ENCODE measurements at places on chromosomes 2 and 18. TPM values are rescaled to one million over a fixed set of nuclear protein-coding genes. Genes with fewer than 3 reads are reported as not detected.

DNA sequence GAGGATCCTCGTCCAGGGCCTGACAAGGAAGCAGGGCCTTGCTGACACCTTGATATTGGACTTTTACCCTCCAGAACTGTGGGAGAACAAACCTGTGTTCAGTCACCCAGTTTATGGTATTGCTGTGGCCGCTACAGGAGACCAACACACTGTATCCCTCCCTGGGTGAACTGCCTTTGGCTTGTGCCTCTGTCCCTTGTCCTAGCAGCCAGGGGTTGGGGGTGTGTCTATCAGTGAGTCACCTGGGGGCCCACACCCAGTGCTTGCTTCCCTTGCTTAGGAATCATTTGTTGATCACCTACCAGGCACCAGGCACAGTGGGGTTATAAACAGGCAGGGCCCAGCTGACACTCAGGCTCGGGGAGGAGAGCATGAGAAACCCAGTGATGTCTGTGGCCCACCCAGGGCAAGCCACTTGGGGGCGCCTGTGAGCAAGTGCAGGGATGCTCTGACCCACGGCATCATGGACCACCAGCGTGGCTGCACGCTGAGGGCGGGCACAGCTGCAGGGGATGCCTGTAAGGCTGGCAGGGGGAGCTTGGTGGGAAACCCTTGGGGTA lies 17.1 kb downstream of the TMEM185B start:
- DNase-seq: peak; percentile 20
- H3K4me1 ChIP-seq: no peaks in the 10 kb centered on the region
- no peaks in the 10 kb centered on the region for H3K36me3 ChIP-seq
- H3K27me3 ChIP-seq: no peaks in the 10 kb centered on the region
- no peak overlapping the region for H3K27ac ChIP-seq

GRCh38 chr2:109139865-109140396 lies 10.9 kb downstream of the SH3RF3 start:
- no peak overlapping the region for H3K27ac ChIP-seq
- no peaks in the 10 kb centered on the region for H3K4me1 ChIP-seq
- DNase-seq: no peak
- H3K36me3 ChIP-seq: no peaks in the 10 kb centered on the region

Gene SERPINB12
- not detected for total RNA-seq

GRCh38 chr2:228367356-228367755 lies 185.9 kb upstream of the SPHKAP start:
- H3K27me3 ChIP-seq: no peaks in the 10 kb centered on the region
- H3K27ac ChIP-seq: no peak overlapping the region
- no peak for DNase-seq
- H3K36me3 ChIP-seq: no peaks in the 10 kb centered on the region

GRCh38 chr18:22344908-22345670 lies 72.6 kb downstream of the CTAGE1 start:
- H3K36me3 ChIP-seq: no peaks in the 10 kb centered on the region
- peaks cover 55% of the 10 kb centered on the region for H3K4me1 ChIP-seq
- no peak overlapping the region for H3K27ac ChIP-seq

DNA sequence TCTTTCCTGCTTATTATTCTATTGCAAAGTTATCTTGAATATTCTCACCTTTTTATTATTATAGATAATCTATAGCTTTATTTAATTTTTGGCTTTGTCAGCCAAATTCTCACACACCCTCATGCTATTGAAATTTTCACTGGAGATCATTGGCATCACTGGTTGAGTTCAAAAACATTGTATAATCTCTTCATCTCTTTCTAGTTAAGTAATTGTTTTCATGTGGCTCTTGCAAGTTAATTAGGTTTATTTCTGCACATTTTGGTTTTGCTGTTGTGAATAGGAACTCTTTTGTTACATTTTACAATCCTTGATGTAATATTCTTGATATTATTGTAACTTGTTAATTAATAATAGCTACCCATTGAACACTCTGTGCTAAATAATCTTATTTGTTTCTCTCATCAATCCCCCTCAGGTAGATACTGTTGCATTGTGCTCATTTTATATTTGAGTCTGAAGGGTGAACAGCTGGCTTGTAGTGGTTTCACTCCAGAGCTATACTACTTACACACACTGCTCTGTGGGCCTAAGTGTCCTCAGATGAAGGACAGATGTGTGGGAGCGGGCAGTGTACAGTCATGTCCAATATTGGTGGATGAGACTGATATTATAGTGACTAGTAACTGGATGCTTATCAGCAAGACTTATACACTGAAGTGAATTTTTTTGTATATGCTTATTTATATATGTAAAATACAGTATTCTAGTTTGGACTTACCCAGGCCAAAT lies 112.7 kb downstream of the LCLAT1 start:
- no peak overlapping the region for H3K4me3 ChIP-seq
- no peak overlapping the region for H3K27ac ChIP-seq
- H3K4me1 ChIP-seq: no peaks in the 10 kb centered on the region

Gene SLC38A11
- not detected for total RNA-seq

DNA sequence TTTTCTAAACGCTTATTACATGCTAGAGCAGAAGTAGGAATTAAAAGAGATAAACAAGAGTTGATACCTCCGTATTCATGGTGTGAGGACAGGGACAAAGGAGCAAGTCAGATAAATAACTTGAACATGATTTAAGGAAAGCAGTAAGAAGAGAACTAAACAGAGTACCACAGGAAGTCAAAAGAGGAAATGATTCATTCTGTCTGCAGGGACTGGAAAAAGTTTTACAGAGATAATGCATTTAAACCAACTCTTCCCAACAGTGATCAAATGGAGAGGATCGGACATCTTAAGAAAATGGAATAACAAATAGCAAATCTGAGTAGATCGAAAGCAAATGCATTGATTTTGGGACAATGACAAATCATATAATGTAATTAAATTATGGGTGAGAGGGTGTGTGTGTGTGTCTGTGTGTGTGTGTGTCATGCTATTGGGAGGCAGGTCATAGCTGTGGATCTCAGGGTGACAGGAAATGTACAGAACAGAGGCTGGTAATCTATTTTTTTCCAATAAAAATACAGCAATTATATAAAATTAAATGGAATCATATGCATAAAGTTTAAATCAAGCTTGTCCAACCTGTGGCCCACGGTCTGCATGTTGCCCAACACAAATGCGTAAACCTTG lies 113.4 kb downstream of the MC4R start:
- peak; percentile 18 for DNase-seq
- H3K36me3 ChIP-seq: no peaks in the 10 kb centered on the region
- H3K27ac ChIP-seq: no peak overlapping the region

Gene IL1RL2
- total RNA-seq: 2.9 TPM

DNA sequence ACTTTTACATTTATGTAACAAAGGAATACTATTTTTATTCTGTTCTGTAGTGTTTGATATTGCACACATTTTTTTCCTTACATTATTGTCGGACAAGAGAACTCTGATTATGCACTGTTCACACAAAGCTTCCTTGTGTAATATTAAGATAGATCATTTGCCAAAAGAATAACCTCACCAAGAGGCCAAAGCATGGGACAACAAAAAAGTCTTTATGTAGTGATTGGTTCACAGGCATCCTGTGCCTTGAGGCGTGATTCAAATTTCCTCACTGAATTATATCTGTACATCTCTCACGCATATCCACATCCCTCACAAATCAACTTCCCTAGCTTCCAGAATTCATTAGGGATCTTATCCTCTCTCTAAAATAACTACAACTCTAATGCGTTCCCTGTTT lies 642.7 kb downstream of the NR4A2 start:
- no peaks in the 10 kb centered on the region for H3K4me1 ChIP-seq
- no peak for DNase-seq
- no peaks in the 10 kb centered on the region for H3K36me3 ChIP-seq
- H3K27ac ChIP-seq: no peak overlapping the region
- no peak overlapping the region for H3K4me3 ChIP-seq

- H3K4me1 ChIP-seq: no peaks in the 10 kb centered on the region
- H3K4me3 ChIP-seq: no peak overlapping the region
Measured at GRCh38 chr2:161606327-161606726, 17.9 kb upstream of the SLC4A10 start.

Gene LIMS4
- total RNA-seq: 1.0 TPM

DNA sequence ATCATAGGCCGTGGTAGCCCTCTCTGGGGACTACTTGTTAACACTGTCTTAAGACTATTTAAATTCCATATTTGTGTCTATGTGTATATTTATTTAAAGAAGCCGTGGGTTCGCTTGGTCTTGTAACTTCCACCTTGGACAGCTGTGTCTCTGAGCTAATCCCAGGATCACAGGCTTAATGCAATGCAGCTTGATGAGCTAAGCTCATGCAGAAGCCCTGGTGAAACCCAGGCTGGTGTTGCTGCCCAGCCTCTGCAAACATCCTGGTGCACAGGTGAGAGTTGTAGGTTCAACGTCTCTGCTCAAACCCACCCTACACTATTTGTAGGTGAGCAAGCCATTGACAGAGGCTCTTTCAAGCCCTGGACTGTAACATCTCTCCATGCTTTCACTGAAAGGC lies 211.8 kb downstream of the FAM210A start:
- no peaks in the 10 kb centered on the region for H3K4me1 ChIP-seq
- H3K27me3 ChIP-seq: no peaks in the 10 kb centered on the region
- no peaks in the 10 kb centered on the region for H3K36me3 ChIP-seq
- no peak overlapping the region for H3K27ac ChIP-seq

Gene FTCDNL1
- 0.13 TPM for total RNA-seq
